OCI-LY7 (cell line): ENCODE measurements at places on chromosomes 5 and 9. TPM values are rescaled to one million over a fixed set of nuclear protein-coding genes. Genes with fewer than 3 reads are reported as not detected.
A peak's percentile ranks its signal among the peaks of the same experiment; 100 is the strongest.

DNA sequence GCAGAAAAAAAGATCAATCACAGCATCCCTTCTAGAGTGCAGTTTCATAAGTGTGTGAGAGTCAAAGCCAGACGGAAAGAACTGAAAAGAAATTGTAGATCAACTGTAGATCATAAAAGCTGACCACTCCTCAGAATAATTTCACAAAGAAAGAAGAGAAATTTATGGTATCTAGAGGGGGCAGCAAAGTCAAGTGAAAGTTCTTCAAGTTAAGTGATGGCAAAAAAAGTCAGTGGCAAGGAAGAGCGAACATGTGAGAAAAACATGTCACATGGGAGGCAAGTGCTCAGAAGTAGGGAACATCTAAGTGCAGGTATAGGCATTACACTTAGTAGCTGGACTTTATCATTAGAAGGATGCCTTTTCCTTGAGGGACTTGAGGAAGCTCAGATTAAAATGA, 245.1 kb upstream of the ISL1 start:
- DNase-seq, result no peak

- no peak for DNase-seq
Observed at GRCh38 chr5:120361941-120362340, 102.2 kb upstream of the PRR16 start.

DNA sequence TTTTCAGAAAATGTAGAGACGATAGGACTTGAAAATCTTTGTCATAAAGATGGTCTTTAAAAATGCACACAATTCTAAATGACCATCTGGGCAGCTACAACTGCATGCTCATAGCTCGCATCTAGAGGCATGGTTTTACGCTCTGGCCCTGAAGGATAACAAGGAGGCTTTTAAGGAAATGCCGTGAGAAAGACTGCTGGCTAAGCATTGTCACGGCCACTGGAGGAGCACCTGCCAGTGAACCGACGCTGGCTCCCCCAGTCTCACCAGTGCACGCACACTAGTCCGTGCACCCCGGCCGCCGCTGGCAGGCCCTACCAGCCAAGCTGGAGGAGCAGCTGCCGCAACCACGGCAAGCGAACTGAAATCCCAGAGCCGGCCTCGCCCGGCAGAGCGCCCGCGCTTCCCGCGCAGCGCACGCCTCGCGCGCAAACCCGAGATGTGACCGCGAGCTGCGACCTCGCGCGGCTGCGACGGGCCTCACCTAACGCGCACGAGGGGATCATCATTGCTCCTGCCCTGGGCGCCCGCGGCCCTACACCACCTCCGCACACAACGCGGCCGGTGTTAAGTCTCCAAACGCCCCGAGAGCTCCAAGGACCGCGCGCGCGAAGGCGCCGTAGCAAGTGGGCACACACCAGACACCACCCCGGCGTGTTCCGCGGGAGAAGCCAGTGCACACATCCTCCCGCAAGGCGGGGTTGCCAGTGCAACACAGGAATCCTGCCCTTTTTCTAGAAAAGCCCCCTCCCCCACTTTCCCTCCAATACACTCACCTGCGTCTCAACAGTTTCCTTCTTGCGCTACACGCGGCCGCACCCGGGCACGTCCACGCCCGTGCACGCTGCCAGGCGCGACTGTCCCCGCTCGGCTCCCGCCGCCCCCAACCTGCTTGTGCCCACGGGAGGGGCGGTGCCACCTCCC, 5.3 kb downstream of the ELAVL2 start:
- no peak for DNase-seq

DNA sequence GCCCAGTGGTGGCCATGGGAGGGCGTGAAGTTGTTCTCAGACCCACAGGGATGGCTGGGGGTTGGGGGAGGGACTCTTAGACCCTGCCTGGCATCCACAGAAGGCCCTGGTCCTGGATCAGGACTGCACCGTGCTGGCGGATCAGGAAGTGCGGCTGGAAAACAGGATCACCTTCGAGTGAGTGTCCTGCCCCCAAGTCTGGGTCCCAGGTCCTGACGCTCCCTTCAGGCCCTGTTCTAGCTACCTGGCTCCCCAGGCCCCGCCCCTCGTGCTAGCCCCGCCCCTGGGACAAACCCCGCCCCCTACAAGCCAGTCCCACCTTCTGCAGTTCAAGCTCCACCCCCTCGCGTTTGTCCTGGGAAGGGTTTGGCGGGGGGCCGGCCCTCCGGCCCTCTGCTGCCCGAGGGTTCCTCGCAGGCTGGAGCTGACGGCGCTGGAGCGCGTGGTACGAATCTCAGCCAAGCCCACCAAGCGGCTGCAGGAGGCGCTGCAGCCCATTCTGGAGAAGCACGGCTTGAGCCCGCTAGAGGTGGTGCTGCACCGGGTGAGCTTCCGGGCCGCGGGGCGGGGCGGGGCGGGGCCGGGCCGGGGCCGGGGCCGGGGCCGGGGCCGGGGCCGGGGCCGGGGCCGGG, 12.9 kb downstream of the RGS14 start:
- DNase-seq, result peak; percentile 87

DDX4 gene
- total RNA-seq, result not detected in 2 replicates

SMIM33 gene
- total RNA-seq, result not detected in 2 replicates

IRF1 gene
- total RNA-seq, result 24.8 and 32.3 TPM in 2 replicates
